A549 treated with GW870086 at 1 μM for 4 hours (cell line): ENCODE measurements at places on chromosomes 5 and 9. TPM values are rescaled to one million over a fixed set of nuclear protein-coding genes. Genes with fewer than 3 reads are reported as not detected.

Gene DOLPP1
- total RNA-seq, result 16.6 to 21.1 TPM (median 18.2 TPM) in 5 replicates

Gene SLC34A1
- not detected in 5 replicates for total RNA-seq

Gene SLC1A3
- total RNA-seq, result 0.07 to 0.09 TPM in 2 of 5 replicates, not detected in the others

Gene PLK2
- total RNA-seq, result 42.3 to 51.3 TPM (median 48.4 TPM) in 5 replicates

Gene C9orf153
- total RNA-seq, result 0.08 to 0.65 TPM (median 0.17 TPM) in 3 of 5 replicates, not detected in the others

Gene RLN2
- 0.17 to 0.39 TPM (median 0.39 TPM) in 3 of 5 replicates, not detected in the others for total RNA-seq

Gene G3BP1
- 130 to 152 TPM (median 134 TPM) in 5 replicates for total RNA-seq

Gene PCDHGB5
- 1.9 to 2.7 TPM (median 2.3 TPM) in 5 replicates for total RNA-seq

Gene SLC45A2
- total RNA-seq, result 0.07 TPM in 1 of 5 replicates, not detected in the others

Gene OLFML2A
- total RNA-seq, result 22.6 to 34.2 TPM (median 33.2 TPM) in 5 replicates

Gene PSMD5
- total RNA-seq, result 27.9 to 34.2 TPM (median 31.0 TPM) in 5 replicates

Gene TNFSF15
- 0.13 to 0.17 TPM (median 0.15 TPM) in 5 replicates for total RNA-seq

Gene CDKN2B-AS1
- total RNA-seq, result not detected in 5 replicates

Gene HTR4
- not detected in 5 replicates for total RNA-seq

Gene CDC25C
- 8.6 to 11.7 TPM (median 10.5 TPM) in 5 replicates for total RNA-seq

Gene PCDHGA3
- not detected in 5 replicates for total RNA-seq

Gene OR1L4
- not detected in 5 replicates for total RNA-seq

Gene PDGFRB
- 0.09 to 0.75 TPM (median 0.43 TPM) in 5 replicates for total RNA-seq
